ENCODE measurements at places on chromosomes 12 and 14.

DNA sequence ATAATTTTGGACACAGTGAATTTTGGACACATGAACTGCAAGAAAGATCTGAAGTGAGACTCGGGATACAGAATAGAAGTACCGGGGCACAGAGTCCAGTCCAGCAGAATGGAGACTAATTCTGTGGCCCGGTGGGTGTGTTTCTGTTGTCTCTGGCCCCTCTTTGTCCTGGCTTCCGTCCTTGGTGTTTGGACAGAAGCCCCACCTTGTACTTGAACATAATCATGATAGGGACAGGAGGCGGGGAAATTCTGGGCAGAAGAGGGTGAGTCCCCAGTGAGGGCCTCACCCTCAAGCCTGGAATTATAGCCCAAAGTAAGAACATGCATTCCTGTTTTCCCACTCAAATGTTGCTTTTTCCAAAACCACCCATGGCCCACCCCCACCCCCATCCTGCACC is 39.9 kb downstream of the TNFAIP2 start:
- DNase-seq, result no peak

- DNase-seq, result no peak
Observed at GRCh38 chr12:68912916-68913315, 20.1 kb downstream of the CPM start.

- DNase-seq, result no peak
Observed at GRCh38 chr14:75283833-75284563, 5.4 kb downstream of the FOS start.

DNA sequence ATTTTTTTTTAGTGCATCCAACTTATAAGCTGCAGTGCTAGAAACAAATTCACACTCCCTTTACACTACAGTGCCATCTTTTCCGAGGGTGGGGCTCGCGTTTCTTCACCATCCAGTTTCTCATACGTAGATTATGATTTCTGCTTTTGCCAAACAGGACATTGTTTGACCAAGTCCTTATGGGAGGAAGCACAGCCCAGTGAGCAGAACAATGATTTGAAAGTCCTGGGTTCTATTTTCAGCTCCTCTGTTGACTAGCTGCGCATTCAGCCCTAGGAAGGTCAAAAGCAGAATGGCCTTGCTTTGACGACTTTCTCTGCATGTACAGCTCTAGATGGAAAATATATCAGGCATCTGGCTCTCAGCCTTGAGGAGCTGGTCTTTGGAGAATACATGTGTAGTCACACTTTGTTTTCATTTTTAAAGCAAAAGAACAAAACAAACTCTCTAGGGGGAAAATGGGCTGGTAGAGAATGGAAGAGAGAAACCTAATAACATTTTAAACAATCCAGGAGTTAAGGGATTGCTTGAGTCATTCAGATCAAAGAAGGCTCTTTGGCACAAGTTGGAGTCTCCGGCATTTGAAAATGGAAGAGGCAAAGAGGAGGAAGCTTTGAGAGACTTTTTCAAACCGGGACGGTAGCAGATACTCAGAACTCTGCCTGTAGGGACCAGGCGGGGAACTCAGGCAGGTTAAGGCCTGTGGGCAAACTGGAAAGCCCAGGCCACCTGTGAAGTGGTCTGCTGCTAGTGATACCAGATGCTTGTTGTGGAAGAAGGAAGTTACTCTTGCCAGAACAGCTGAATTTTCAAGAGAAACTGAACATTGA is 257.3 kb upstream of the PLEKHG7 start:
- no peak for DNase-seq

All from NCI-H1092 (cell line).